ENCODE measurements at places on chromosomes 11 and 22. TPM values are rescaled to one million over a fixed set of nuclear protein-coding genes. Genes with fewer than 3 reads are reported as not detected.
A peak's percentile ranks its signal among the peaks of the same experiment; 100 is the strongest.

Gene MPZL2
- total RNA-seq: 6.0 TPM

DNA sequence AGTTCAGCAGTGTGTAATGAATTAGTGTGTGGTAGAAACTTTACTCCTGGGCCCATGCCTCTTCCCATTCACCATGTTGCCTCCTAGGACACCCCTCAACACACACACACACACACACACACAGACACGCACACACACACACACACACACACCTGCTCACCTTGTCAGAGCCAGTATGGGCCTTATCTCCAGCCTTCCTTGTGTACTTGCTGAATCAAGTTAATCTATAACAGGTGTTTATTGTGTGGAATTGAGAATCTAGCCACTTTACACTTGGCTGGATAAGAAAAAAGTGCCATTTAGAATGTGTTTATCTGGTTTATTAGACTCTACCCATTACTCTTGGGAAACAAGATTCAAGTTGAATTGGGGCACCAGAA is 14.5 kb upstream of the ZDHHC13 start:
- no peak for DNase-seq

DNA sequence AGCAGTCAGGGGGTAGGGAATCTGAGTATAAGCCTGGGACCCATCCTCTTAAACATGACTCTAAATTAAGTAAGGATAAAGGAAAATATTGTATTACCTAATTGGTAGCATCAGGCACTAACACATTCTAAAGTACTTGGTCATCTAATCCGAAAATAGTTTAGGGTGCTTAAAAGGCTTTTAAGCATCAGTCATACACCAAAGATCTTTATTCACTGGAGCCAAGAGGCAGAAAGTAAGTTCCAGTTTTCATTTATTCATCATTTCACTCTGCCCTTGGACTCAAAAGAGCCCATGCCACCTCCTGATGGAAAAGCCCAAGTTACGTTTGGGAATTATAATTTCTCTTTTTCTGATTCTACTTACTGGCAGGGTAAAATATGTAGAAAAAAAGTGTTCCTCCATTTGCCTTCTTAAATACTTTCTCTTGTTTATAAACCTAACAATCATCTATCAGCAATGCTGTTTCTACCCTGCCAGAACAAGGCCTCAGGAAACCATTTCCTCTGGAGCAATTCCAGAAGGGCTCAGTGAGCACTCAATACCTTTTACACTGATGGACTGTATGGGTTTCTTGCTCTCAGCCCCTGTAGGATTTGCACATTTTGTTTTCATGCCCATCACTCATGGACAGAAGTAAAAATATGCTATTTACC is 120.1 kb upstream of the SLC5A12 start:
- DNase-seq: no peak

DNA sequence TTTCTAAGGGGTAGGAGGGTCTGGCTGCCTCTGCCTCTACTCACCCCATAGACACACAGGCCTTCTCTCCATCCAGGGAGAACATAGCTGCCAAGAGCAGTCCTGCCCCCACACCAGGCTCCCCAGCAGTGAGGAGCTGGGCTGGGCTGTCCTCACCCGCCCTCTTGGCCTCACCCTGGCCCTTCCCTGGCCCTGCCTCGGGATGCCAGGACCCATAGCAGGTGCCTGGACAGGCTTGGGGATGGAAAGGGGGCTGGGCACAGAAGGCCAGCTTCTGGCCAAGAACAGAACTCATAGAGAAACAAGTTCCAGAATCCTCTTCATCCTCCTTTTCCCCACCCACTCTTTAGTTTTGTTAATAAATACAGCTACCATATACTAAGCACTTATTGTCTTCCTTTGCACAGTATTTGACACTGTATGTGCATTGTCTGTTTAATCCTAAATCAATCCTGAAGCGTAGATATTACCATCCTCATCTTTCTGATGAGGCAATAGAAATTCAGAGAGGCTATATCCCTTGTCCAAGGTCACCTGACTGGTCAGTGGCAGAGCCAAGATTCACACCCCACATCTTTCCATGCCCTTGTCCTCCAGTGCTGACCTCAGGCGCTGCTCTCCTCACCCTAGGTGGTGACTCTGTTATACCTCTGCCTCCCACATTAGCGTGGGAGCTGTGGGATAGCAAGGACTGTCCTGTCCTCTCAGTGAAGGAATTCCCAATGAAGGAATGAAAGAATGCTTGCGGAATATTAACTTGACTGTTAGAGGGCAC is 22.0 kb upstream of the MYOD1 start:
- DNase-seq: no peak

GRCh38 chr11:19026862-19027261 is 33.7 kb downstream of the MRGPRX2 start:
- no peak for DNase-seq

GRCh38 chr22:24696551-24697001 is 77.9 kb downstream of the PIWIL3 start:
- no peak for DNase-seq

GRCh38 chr11:22625448-22626287 is at the start of gene FANCF:
FANCF (minus strand) TSS chr11:22625823; CDS start chr11:22625810, 13 bp downstream.
- DNase-seq: peak; percentile 98

DNA sequence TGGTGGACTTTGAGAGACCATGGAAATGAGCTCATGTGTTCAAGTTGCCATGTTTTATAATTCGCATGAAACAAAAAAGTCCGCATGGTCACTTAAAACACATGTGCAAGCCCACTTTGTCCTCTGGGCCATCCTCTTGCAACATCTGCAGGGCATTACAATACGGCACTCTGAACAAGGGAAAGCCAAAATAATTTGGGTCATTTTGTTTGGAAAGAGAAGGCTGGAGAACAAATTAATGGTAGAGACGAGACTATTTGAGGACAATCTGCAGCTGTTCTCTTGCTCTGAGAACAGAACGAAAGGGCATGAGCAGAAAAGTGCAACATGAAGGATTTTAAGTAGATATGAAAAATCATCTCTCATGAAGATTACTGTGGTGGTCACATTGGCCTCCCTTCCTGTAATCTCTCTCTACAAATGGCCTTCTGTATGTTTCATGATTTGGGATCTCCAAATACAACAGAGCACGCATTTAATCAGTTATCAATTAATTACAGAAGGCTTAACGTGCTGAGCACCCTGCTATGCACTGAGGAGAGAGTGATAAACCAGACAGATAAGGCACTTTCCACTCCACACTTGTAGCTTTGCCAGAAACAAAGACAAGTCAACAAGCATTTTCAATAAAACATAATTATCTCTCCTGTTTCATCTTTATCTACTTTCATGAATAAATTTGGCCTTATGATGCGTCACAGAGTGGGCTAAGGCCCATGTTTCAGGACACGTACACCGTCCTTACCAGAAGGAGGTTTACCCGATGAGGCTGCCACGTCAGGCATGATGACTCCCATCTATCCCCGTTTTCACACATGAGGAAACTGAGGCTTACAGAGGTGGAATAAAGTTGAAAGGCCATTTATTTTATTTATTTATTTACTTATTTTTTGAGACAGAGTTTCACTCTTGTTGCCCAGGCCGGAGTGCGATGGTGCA is 384.1 kb downstream of the LARGE1 start:
- DNase-seq: no peak

- no peak for DNase-seq
Observed at GRCh38 chr11:40125054-40125453, 1334.4 kb downstream of the LRRC4C start.

Gene PKP3
- total RNA-seq: not detected

- DNase-seq: no peak
Observed at GRCh38 chr11:134682577-134682976, 270.5 kb upstream of the B3GAT1 start.

GRCh38 chr22:46801826-46802607 is 39.6 kb downstream of the TBC1D22A start:
- DNase-seq: no peak

DNA sequence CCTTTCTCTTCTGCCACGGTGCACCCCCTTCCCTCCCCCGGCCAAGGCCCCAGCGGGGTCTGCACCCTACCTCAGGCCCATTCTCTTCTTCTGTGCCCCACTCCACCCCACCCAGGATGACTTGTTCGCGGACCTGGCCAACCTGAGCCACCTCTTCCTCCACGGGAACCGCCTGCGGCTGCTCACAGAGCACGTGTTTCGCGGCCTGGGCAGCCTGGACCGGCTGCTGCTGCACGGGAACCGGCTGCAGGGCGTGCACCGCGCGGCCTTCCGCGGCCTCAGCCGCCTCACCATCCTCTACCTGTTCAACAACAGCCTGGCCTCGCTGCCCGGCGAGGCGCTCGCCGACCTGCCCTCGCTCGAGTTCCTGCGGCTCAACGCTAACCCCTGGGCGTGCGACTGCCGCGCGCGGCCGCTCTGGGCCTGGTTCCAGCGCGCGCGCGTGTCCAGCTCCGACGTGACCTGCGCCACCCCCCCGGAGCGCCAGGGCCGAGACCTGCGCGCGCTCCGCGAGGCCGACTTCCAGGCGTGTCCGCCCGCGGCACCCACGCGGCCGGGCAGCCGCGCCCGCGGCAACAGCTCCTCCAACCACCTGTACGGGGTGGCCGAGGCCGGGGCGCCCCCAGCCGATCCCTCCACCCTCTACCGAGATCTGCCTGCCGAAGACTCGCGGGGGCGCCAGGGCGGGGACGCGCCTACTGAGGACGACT is 15.9 kb downstream of the RTN4RL2 start:
- DNase-seq: no peak

Gene DDI1
- total RNA-seq: not detected

DNA sequence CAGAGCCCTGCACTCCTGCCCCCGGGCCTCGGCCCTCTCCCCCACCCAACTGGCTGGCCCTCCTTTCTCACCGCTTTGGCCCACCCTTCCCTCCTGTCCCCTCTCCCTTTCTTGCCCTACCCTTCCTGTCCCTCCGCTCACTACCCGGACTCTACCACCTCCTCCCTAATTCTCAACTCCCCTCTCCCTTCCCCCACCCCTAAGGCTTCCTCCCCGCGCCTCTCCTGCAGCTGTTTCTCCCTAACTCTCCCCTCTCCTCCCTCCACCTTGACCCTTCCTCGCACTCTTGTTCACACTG is 421 bp downstream of the SLC15A3 start:
- DNase-seq: no peak

- DNase-seq: no peak
Observed at GRCh38 chr11:111745719-111746504, 20.3 kb downstream of the PPP2R1B start.

GRCh38 chr22:28283068-28283654 is 364.1 kb upstream of the PITPNB start:
- no peak for DNase-seq

DNA sequence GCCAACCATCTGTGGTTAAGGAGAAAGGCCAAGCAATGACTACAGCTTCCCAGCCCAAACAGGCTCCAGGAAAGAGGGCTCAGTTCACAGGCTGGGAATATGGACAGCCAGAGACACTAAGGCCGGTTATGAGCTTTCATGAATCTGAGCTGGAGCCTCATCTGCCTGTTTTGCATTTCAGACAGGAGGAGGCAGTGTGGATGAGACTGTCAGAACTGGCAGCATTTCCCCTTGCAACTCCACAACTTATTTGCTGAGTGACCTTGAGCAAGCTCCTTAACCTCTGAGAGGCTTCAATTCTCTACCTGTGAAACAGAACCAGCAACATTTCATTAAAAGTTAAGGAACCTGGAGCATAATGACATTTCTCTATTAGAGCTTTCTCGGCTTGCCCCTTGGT is 264.0 kb downstream of the ETS1 start:
- peak; percentile 65 for DNase-seq

DNA sequence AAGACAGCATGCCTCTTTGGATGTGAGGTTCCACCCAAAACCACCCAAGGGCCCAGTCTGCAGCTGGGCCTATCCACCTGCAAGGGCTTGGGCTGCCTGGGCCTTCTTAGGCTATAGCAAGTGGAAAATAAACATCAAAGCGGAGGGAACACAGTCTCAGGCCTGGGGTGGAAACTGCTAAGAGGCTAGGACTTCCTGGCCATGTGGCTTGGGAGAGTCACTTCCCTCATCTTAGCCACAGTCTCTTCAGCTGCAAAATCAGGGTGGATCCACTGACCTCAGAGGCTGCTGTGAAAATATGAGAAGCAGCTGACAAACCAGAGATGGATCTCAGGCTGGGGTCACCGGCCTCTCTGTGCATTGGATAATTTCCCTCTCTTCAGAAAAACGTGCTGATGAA is 30.6 kb upstream of the TFIP11 start:
- DNase-seq: peak; percentile 39

GRCh38 chr11:12131943-12132789 is 21.8 kb downstream of the MICAL2 start:
- DNase-seq: no peak

DNA sequence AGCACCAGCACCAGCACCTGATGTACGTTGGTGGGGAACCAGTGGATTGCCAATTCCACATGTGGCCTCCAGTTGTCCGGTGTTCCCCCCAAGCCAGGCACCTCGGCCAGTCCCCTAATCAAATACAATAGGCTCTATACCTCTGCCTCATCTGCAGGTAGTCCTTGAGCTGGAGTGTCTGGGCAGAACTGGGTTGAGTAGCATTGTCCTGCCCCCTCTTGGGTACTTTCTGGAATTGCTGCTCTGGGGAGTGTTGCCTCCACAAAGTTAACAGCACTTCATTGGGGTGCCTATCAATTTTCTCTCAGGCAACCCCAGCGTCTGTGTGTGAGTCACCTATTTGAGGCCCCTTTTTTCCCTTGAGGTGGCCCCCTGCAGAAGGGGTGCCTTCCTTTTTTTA is 413.0 kb upstream of the LARGE1 start:
- DNase-seq: no peak

DNA sequence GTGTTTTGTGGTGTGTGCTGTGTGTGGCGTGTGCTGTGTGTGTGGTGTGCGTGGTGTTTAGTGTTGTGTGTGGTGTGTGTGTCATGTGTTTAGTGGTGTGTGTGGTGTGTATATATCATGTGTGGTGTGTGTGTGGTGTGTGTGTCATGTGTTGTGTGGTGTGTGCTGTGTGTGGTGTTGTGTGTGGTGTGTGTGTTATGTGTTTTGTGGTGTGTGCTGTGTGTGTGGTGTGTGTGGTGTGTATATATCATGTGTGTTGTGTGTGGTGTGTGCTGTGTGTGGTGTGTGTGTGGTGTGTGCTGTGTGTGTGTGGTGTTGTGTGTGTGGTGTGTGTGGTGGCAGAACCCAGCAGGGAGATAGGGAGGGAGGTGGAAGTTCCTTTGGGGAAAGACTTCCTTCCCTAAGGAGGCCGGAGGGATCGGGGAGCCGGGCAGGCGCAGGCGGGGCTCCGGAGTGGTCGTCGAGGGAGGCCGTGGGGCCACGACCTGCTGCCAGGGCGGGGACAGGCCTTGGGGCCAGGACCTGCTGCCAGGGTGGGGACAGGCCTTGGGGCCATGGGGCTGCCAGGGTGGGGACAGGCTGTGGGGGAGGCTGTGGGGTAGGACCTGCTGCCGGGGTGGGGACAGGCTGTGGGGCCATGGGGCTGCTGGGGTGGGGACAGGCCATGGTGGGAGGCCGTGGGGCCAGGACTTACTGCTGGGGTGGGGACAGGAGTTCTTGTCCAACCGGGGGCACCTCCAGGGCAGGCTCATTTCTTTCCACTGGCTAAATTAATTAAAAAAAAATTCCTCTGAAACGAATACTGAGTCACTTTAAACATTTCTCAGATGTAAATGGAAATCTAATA is 15.2 kb downstream of the PIM3 start:
- DNase-seq: no peak

Gene SPI1
- not detected for total RNA-seq

Data from activated CD4-positive, alpha-beta T cell treated with anti-CD3 and anti-CD28 coated beads, Interleukin-2, amount 10 ng/mL, durations not matched to agents 7 days and 5 days (primary cell).